ENCODE measurements at places on chromosomes 4 and X. TPM values are rescaled to one million over a fixed set of nuclear protein-coding genes. Genes with fewer than 3 reads are reported as not detected.

DNA sequence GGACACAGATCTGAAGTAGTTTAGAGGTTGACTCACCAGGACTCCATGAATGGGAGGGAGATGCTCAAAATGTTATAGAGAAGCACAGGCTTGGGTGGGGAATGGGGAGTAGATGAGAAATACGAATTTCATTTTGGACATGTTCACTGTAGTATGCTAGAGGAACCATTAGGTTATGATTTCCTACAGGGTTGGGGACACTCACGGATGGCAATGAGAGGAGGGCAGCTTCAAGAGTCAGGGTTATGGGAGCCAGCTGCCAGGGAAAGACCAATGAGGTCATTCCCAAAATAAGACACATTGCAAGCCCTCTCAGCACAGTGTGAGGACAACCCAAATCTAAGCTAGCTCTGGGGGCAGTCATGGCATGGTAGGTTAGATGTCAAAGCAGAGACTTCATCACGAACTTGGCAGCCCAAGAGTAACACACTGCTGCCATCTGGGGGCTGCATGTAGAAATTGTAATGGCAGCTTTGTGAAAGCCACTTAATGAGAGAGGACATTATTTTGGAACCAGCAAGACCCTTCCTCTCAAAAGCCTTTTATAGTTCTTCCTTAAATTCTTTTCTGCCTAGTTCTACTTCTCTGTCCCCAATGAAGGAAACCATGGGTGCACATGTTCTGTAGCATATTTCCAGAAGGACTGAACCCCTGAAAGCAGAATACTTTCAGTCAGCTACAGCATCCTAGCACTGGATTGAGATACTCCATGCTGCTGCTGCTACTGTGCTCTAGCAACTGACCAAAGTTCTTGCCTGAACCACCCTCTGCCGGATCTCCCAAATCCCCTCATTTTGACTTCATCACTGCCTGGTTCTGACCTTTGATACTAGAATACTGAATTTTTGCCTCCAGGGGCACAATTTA, 16.2 kb upstream of the ZCCHC12 start:
- H3K27ac ChIP-seq, result no peak overlapping the region
- no peaks in the 10 kb centered on the region for H3K27me3 ChIP-seq
- H3K4me3 ChIP-seq, result no peak overlapping the region
- no peaks in the 10 kb centered on the region for H3K4me1 ChIP-seq

The PLS3 gene
- total RNA-seq, result 138 TPM

DNA sequence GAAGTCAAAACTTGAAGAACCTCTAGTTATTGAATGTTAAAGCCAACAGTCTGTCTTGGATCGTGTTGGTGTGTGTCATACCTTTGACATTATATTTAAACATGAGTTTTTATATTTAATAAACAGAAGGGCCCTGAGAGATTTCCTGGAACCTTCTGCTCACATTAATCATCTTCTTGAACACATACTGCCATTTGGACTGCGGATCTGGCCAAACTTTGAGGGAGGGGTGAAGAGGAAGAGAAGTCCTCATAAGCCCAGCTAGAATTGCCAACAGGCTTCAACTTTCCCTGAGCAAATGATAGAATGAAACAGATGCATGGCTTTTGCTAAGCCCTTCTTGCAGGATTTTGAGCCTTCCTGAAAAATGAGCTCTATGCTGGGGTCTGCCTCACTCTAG, 27.4 kb downstream of the CCKAR start:
- H3K27ac ChIP-seq, result no peak overlapping the region
- no peaks in the 10 kb centered on the region for H3K36me3 ChIP-seq
- DNase-seq, result no peak
- no peak overlapping the region for H3K4me3 ChIP-seq

- no peak overlapping the region for H3K27ac ChIP-seq
- peaks cover 52% of the 10 kb centered on the region for H3K27me3 ChIP-seq
- DNase-seq, result peak; percentile 64
- H3K36me3 ChIP-seq, result no peaks in the 10 kb centered on the region
Measured at GRCh38 chr4:153790962-153791551, 2.2 kb upstream of the SFRP2 start.

DNA sequence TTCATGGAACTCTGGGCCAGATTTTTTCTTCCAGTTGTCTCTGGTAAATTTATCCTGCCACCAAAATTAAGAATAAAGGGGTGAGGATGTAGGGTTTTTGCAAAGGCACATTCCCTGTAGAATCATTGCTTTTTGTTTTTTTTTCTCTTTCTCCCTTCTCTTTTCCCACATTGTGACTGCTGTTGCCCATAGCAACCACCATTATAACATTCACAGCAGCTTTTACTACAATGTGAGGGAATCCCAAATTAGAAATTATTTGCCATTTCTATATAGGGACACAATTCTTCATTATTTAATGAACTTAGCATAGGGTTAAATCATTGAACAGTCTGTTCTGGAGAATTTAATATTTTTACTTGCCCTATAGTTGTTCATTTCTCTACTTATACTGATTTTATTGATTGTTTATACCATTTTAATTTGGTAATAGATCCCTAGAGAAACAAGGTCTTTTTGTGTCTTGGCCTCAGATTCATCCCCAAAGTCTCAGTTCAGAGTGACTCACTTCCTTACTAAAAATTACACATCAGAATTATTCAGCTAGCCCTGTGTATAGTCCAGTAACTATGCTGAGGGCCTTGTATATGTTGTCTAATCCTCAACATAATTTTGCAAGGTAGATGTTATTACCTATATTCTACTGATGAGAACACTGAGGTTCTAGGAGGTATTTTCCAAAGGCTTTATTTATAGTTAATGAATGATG, 80.8 kb upstream of the ANK2 start:
- H3K27ac ChIP-seq, result no peak overlapping the region
- no peaks in the 10 kb centered on the region for H3K4me1 ChIP-seq
- DNase-seq, result no peak
- H3K4me3 ChIP-seq, result no peak overlapping the region
- no peaks in the 10 kb centered on the region for H3K27me3 ChIP-seq

DNA sequence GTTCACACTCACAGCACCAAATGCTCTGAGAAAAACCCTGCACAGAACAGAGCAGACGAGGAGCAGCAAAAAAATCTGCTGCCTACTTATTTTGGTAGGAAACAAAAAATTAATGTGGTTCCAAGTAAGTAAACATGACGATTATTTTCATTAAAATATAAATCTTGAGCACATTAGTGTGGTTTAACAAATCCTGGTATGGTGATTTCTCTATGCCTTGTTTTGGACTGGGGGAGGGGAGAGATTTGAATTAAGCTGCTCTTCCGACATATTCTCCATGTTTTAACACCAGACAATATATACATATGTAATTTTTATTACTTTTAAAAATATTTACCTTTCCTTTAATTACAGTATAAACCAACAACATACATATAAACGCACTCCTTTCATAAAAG, 1.8 kb downstream of the CAMK2D start:
- peak overlapping the region; percentile 99 for H3K27ac ChIP-seq
- peak; percentile 53 for DNase-seq
- no peaks in the 10 kb centered on the region for H3K4me1 ChIP-seq
- H3K4me3 ChIP-seq, result peak overlapping the region; percentile 69
- H3K27me3 ChIP-seq, result no peaks in the 10 kb centered on the region

DNA sequence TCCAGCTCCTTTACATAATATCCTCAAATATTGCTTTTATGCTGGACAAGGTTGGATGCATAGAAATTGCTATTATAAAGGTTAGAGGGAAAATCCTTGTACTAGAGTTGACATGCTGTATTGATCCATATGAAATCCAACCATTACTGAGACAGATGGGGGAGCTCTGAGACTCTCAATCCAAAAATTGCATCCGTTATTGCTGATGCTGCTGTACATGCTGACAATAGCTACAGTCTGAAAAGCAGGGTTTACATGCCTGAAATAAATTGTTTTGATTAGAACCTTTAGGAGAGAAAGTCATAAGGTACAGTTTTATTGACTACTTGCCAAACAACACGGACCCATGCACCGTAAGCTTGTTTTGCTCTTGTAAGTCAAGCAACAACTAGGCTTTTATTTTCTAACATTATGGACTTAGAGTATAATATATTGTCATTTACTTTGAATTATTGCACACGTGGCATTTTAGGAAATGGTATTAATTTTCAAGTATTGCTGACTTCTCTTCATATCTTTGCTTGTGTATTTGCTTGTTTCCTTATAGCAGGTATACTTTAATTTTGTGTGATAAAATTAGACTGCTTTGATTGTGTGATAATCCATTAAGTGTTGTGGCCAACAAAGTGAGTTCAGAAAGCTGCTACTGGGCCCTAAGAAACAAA, 1365.2 kb downstream of the STIM2 start:
- no peaks in the 10 kb centered on the region for H3K27me3 ChIP-seq
- no peak overlapping the region for H3K27ac ChIP-seq
- H3K36me3 ChIP-seq, result no peaks in the 10 kb centered on the region
- no peak overlapping the region for H3K4me3 ChIP-seq
- peaks cover 4% of the 10 kb centered on the region for H3K4me1 ChIP-seq
